Activated T-cell treated with anti-CD3 and anti-CD28 coated beads, Interleukin-2, amount 50 U/mL, for 1 hour (primary cell): ENCODE measurements at places on chromosomes 4 and X.

GRCh38 chrX:14013054-14013453, 16.6 kb downstream of the GEMIN8 start:
- DNase-seq, result no peak

GRCh38 chr4:808860-809570, 16.9 kb downstream of the CPLX1 start:
- DNase-seq, result no peak

DNA sequence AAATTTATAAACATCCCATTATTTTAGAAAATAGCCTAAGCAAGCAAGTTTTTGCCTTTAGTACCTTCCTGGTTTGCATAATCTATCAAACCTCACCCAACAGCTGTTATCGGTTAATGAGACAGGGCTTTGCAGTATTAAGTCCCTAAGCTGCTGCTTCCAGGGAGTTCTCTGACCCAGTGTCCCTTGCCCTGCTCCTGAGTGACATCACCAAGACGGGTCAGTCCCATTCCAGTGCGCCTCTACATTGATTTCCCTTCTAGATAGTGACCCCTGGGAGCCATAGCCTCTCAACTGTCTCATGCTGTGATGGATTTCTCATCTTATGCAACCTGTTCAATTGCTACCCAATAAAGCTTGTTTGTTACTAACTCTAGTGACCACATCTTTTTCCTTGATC, 410.4 kb downstream of the SPOCK3 start:
- no peak for DNase-seq

GRCh38 chr4:16827794-16828724, 70.4 kb downstream of the LDB2 start:
- no peak for DNase-seq

GRCh38 chr4:123706973-123707372, 310.4 kb downstream of the SPRY1 start:
- no peak for DNase-seq

GRCh38 chr4:101279377-101279871, 67.9 kb downstream of the PPP3CA start:
- DNase-seq, result no peak

DNA sequence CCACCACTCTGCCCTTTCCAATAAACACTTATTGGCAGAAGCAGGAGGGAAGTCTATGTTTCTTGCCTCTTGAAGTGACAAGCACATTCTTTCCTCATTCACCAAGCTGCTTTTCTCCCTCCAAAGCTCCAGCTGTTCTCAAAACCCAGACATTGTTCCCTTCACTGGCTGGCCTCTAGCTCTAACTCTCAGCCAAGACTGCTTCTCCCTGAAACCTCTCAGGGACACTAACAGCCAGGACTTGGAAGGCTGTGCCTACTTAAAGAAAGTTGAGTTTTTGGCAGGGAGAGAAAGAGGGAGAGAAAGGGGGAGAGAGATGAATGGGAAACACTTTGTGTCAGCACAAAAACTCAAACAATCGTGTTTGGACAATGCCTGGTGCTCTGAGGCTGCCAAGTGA, 99.5 kb downstream of the COX18 start:
- DNase-seq, result no peak
